ENCODE measurements at places on chromosomes 2 and 18.

- no peak for DNase-seq
Observed at GRCh38 chr2:38823386-38823785, 45.4 kb downstream of the GEMIN6 start.

- no peak for DNase-seq
Observed at GRCh38 chr2:100882645-100883613, 63.0 kb downstream of the NPAS2 start.

DNA sequence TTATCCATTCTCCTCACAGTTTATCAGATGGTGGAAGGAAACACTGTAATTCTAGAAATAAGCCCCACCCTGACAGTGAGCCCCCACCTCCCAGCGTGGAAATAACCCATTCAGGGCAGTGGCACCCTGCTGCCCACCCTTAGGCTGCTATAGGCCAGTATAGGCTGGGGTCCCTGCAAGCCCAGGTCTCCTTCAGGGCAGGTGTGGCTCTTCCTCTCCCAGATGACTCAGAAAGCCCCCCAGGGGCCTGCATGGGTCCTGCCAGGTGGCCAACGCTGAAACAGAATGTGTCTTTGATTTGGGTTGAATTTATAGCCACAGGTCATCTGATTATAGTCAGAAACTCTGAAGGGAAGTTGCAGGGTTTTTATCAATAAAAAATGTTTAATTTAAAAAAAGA is 136.4 kb downstream of the SH3RF3 start:
- DNase-seq, result no peak

DNA sequence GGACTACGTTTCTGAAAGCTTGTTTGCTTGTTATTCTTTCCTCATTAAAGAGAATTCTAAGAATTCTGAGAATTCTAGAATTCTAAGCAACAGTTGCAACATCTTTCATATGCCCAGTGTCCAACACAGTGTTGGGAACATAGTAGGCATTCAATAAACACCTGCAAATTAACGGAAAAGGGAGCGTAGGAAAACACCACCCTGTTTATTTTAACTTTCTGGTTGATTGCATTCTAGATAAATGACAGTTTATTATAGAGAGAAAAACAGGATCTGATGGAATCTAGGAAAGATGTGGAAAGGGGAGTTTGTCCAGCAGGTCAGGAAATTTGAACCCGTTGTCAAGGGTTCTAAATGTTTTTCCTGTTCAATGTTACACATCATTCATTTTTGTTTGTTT is 24.2 kb upstream of the EFEMP1 start:
- DNase-seq, result no peak

DNA sequence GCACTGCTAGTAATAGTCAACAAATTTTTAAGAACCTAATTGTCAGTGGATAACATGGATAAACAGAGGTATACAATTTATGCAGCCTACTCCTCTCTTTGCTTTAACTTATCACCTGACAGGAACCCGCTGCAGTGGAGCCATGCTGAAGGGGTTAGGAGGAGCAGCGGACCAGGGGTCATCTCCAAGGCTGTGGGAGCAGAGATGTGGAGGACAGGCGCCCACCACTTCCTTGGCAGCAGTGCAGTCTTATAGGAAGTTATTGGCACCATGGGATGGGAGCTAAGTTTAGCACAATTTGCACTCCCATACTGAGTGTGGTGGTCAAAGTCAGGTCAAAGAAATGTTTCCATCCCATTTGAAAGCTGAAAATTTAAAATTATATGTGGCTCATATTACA is 35.6 kb downstream of the HDLBP start:
- no peak for DNase-seq

Measured in suppressor macrophage treated with lipopolysaccharide for 1 hour (primary cell).